ENCODE measurements at places on chromosomes 2 and 18. TPM values are rescaled to one million over a fixed set of nuclear protein-coding genes. Genes with fewer than 3 reads are reported as not detected.
A peak's percentile ranks its signal among the peaks of the same experiment; 100 is the strongest.

ANKRD53 gene
- total RNA-seq = 0.16 TPM

MARCHF4 gene
- total RNA-seq = not detected

SLC16A14 gene
- 0.19 TPM for total RNA-seq

RNF144A gene
- 1.6 TPM for total RNA-seq

SMYD1 gene
- total RNA-seq = not detected

RUFY4 gene
- not detected for total RNA-seq

TM4SF20 gene
- total RNA-seq = 0.28 TPM

GRCh38 chr18:79625195-79625923, 54.2 kb upstream of the CTDP1 start:
- no peak for DNase-seq

DNA sequence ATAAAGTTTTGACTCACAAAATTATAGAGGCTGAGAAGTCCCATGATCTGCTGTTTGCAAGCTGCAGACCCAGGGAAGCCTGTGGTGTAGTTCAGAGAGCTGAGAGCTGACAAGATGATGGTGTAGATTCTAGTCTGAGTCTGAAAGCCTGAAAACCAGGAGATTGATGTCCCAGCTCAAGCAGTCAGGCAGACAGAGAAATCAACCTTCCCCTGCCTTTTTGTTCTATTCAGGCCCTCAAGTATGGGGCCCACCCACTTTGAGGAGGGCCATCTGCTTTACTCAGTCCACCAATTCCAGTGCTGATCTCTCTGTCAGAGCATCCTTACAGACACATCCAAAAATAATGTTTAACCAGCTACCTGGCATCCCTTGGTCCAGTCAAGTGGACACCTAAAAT, 479.6 kb downstream of the STK39 start:
- no peak for DNase-seq

- no peak for DNase-seq
Measured at GRCh38 chr2:127092901-127093516, 13.9 kb downstream of the BIN1 start.

GRCh38 chr2:131039535-131039907, 53.7 kb downstream of the FAM168B start:
- DNase-seq = no peak

DNA sequence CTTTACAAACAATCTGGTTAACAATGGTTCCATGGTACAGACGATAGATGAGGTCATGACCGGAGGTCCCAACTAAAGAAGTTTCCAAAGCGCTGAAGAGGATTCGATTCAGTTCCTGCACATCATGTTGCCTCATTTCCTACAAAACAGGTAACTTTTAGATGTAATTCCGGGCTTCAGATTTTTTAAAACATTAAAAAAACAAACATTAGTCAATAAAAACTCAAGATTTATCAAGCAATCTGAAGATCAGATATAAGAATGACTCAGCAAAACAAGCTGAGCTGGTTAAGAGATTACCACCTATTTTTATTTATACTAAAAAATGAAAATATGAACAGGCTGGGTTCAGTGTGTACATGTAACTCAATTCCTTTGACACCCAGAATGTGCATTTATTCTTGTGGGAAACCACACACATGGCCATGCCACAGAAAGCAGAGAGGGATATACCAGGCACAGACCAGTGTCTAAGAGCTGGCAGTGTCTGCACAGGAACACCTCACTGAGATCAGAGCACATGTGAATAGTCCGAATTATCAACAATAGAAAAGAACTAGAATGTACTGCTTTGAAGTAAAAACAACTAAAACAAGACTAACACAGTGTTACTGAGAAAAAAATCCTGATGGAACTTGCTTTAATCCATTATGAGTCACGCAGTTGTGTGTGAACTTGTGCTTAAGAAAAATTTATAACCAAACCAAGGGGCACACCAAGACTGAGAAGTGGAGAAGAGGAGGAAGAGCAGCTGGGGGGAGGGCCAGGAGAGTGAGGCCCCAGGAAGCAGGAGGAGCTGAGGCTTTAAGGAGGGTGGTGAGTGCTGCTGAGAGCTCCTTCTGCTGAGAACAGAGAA, 9.5 kb downstream of the USP40 start:
- no peak for DNase-seq

GRCh38 chr2:199543606-199544172, 86.0 kb upstream of the SATB2 start:
- no peak for DNase-seq

GRCh38 chr2:134623046-134623445, 95.8 kb downstream of the TMEM163 start:
- DNase-seq = no peak

DNA sequence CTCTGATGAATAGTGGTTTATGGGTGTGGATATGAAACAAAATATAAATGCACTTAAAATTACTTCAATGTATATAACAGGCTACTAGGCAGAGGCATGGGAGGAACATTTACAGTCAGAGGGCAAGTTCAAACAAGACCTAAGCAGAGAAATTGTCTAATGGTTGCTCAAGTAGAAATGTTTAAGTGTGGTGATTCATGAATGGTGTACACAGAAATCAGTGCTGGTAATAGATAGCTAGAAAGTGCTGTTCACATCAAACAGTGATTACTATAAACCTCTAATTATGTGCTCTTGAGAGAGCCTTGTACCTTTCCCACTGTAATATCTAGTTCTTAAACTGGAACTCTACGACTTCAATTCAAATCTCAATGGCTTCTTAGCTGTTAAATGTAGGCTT, 485.1 kb downstream of the NRXN1 start:
- DNase-seq = no peak

GRCh38 chr2:186017278-186017677, 278.7 kb downstream of the FSIP2 start:
- DNase-seq = no peak

DNA sequence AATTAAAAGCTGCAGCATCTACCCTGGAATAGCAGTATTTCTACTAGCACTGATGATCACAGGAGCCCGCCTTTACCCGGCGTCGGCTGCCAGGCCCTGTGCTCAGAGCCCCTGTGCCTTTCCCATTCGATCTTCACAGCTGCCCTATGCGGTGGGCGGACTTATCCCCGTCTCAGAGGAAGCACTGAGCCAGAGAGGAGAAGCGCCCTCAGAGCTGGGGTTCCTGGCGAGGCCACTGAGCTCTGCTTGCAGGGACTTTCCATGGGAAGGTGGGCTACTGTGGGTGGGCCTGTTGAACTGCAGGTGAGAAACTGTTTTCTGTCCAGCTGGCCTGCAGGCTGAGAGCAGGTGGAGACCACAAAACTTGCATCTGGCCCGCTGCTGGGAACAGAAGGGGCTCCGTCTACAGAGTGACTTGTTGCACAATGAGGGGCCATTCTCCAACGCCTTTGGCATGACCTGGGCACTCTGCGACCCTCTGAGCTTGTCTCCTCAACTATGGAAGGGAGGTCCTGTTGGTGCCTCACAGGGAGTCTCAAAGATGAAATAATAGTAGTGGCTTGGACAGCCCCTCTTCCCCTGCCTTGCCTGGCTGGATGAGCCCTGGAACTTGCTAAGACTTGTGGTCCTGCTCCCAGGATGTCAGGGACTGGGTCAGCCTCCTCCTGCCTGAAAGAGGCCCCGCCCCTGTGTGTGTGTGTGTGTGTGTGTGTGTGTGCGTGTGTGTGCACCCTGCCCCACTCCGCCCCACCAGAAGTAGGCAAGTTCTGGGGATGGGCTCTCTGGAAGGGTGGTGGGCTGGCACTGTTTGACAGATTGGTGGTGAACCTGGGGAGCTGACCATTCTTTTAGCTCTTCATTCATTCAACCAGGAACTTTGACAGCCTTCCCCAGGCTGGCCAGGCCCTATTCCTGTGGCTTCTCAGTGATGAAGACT, 32.7 kb downstream of the GLI2 start:
- no peak for DNase-seq

GRCh38 chr18:10705291-10705690, 179.5 kb downstream of the NAPG start:
- DNase-seq = no peak

- DNase-seq = no peak
Measured at GRCh38 chr18:25133879-25134278, 218.1 kb downstream of the ZNF521 start.

DNA sequence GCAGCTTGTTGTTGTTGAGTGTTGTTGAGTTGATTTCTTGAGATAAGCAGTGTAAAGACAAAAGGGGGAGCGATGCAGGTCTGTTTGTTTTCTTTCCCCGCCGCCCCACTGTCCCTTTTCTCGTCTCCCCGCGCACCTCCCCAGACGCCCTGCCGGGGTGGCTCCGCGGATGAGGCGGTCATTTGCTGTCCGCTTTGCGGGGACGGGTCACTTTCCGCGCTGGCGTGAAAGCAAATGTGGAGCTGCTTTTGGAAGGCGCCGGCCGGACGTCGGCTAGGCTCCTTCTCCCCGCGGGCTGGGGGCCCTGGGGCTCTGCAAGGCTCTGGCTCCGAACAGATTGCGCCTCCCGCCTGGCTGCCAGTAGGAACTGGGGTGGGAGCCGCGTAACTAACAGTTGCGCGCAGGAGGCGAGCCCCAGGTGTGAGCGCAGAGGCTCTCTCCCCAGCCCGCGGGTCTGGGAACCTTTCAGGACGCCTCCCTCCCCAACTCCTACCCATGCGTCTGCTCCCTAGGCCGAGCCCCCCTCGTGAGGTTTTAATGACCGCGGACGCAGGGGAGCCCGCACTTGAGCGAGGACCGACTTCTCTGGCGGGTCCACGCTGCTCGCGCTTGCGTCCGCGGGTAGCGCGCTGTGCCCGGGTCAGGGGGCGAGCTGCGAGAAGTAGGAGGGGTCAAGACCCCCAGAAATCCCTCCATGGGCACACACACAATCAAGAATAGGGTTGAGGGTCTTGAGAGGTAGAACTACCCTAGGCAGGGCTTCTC, 146.6 kb downstream of the MEIS1 start:
- DNase-seq = no peak

DNA sequence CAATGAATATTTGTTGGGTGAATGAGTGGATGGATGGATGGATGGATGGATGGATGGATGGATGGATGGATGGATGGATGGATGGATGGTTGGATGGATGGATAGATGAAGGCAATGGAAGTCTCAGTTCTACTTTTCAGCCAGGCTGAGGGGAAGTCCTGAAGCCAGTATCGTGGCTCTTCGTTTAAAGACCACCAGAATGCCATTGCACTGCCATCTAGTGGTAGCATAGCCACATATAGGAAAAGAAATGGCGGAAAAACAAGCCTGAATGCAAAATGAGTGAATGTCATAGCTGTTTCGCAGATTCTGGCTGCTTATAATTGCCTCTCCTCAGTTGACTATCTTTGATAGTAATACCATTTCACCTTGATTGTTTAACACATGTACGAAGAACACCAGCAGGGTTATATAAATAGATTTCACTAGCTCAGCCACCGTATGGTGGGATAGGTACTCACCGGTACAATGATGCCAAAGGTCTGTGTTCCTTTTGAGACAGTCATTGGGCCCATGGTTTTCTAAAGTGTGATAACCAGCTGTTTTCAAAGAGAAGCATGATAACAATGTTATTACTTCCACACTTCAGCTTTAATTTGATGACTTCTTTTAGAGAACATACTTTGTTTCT, 62.3 kb upstream of the GREB1L start:
- DNase-seq = peak; percentile 66

- DNase-seq = no peak
Measured at GRCh38 chr18:75898651-75899050, 471.1 kb upstream of the SMIM21 start.

- DNase-seq = no peak
Measured at GRCh38 chr2:3630631-3631030, 27.4 kb upstream of the ALLC start.

DNA sequence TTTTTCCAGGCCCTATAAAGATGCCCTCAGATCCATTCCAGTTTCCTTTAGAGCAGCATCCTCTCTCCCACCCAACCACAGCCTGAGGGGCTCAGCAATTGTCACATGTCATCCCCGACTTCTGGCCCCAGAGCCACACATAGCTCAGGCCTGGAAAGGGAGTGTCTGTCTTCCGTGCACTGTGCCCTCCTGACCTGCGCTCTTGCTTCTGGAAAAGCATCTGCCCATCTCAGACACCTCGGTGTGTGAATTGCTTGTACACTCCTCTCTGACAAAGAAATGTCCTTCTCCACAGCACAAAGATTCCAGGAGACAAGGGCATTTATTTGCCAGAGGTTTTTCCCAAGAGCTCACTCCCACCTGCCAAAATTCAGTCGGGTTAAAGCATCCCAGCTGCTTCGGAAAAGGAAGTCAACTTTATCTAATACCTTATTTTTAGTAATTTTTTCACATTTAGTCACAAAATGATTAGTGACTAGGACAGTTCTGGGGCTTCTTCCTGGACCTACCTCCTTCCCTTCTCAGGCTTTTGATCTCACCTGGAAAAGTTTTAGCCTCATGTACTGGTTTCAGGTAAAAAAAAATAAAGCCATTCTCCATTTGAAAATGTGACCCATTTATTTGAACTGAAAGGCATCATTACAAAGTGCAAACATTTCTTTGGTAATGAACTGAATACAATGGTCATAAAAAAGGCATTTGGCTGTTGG, 112.9 kb downstream of the PXDN start:
- DNase-seq = peak; percentile 29

DNA sequence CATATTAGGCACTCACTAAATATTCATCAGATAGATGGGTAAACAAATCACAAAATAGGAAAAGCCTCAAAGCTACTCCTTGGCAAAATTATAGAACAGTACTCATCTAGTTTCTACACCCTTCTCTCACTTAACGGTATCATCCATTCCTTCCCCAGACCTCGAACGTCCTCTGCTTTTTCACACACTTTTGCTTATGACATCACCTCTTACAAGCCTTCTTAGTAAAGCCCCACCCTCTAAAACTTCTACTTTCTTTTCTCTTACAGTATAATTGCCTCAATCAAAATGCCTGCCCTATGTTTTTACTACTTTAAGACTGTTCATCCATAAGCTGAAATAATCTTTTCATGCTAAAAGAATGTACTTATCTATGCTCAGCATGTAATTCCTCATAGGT, 8.1 kb downstream of the CHN1 start:
- no peak for DNase-seq

DNA sequence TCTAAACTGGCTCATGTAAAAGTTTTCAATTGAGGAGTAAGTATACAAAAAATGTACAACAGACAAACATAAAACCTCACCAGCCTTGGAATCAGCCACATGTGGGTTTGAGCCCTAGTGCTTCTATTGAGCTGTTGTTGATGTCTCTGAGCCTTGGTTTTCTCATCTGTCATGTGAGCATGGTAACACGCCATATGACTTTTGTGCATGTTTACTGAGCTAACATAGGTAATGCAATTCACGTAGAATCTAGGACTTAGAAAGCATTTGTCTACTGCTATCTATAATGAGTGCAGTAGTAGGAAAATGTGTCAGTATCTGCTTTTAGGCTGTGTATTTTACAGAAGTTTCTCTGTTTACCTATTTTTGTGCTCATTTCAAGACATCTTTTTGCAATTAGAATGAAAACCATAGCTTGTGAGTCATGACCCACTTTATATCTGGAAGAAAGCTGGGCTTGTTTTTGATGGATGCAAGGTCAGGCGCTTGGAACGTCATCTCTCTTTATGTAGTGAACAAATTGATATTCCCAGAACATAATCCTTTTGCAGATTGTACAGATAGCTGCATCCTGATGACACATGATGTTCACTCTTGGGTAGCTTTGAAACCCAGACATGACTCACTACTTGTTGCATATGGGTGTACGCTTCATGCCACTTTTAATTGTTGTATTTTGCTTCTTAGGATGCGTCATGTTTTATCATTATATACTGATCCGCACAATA, 94.3 kb downstream of the RNF144A start:
- no peak for DNase-seq
